ENCODE measurements at places on chromosomes 12 and 14.

GRCh38 chr14:69760810-69761209 lies 6.1 kb upstream of the SRSF5 start:
- no peak for DNase-seq

DNA sequence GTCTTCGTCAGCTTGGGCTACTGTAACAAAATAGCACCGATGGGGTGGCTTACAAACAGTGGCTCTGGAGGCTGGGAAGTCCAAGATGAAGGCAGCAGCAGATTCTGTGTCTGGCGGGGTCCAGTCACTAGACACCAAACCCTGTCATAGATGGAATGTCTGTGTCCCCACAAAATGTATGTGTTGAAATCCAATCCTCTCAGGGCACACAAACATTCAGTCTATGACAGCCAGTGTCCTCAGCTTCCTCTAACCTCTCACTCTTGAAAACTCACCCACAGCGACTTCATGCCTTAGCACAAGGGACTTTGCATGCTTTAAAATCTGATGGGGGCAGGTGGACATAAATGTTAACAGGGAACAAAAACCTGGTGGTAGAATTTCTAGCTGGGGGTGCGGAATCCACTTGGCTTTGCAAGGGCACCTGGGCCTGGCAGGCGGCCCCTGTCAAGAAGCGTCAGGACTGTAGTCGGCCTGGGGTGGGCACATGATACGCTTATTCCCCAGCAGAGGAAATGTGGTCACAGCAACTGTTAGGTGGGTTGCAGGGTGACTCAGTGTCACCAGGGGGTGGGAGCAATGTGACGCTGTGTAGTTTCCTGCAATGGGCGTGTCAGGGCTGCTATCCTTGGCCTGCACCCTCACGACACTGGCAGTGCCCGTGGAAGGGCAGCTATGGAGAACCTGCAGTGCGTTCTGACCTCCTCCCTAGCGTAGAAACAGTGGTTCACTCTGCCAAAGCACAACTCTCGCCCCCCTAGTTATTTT lies 17.7 kb downstream of the RIN3 start:
- DNase-seq = no peak

GRCh38 chr12:94690198-94690771 lies 39.9 kb upstream of the TMCC3 start:
- no peak for DNase-seq

- DNase-seq = no peak
Measured at GRCh38 chr12:76340680-76341435, 7.4 kb downstream of the BBS10 start.

GRCh38 chr14:71466251-71466650 lies 466.0 kb upstream of the RGS6 start:
- DNase-seq = no peak

GRCh38 chr14:45587142-45587541 lies 334.1 kb upstream of the MIS18BP1 start:
- no peak for DNase-seq

GRCh38 chr14:72318648-72319047 lies 386.4 kb downstream of the RGS6 start:
- no peak for DNase-seq

DNA sequence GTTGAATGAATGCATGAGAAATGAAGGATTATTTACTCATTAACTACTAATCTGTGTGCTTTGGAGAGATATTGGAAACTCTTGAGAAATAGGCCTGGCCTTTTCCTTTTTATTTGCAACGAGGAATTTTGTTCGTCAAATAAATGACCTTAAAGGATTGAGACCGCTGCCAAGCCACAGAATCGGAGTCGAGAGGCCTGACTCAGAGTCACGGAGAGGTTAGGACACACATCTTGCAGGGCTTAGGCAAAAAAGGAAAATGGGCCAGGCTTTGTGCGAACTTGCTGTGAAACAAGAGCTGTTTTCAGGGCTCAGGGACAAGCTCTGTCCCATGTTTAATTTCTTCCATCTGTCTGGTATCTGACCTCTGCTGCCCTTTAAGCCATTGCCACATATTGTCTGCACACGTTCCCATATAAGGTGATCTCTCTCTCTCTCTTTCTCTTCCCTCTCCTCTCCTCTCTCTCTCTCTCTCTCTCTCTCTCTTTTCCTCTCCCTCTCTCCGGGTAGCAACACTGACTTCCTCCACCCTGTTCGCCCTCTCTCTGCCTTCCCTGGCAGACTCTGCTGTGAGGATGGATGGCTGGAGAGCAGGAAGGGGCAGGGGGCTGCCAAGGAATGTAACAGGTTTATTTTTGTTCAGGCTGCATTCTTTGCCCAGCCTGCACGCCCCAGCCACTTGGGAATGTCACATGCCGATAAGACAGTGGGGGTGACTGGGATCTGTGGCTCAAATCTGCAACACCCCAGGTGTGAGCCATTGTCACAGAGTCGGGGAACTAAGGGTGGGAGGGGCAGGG lies 14.9 kb upstream of the IFT81 start:
- DNase-seq = no peak

DNA sequence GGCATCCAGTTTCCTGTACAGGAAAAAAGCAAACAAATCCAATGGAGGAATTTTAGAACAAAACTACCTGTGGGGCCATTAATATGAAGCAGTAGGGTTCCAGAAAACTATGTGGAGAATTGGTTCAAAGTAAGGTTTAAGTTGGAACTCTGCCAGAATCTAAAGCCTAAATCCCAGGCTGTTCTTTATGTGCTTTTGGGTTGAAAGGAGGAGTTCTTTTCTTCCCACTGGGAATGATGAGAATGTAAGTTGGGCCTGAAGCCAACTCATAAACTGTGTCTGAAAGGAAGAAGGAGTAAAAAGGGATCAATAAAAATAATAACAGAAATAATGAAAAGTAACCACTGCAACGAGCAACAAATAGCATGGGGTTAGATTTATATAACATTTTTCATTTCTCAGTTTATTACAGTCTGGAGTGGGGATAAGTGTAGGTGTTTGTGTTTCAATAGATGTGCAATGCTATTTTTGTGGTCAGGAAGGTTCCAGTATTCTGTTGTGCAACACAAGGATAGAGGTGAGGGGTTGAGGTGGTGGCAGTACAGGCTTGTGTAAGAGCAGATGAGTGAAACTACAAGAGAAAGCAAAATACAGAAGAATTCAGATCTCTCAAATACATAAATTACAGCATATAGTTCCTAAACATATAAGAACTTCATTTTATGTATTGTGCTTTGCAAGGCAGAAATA lies 373.6 kb downstream of the EMP1 start:
- DNase-seq = no peak

GRCh38 chr14:33464254-33464962 lies 486.5 kb downstream of the EGLN3 start:
- no peak for DNase-seq

GRCh38 chr12:12909228-12909994 lies 18.0 kb downstream of the GPRC5A start:
- DNase-seq = no peak

DNA sequence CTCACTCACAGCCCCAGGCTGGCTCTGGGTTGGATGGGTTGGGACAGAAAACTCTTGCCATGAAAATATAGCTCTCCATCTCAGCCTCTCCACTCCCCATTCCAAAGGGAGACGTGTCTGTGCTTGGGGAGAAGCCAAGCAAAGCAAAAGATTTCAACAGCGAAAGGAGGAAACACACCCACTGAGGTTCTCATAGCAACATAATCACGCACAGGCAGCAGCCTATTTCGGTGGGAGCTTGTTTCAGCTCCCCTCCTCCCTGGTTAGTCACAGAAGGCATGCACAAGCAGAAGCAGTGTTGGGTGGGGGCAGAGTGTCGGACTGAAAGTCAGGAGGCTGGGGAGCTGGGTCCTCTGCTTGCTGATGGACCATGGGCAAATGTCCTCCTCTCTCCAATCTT lies 1.9 kb upstream of the PRMT8 start:
- no peak for DNase-seq

GRCh38 chr12:66678338-66679275 lies at the start of gene GRIP1:
Gene GRIP1, minus strand, starts transcription at chr12:66679076. Its CDS starts 172 bp downstream, at chr12:66678904.
- DNase-seq = no peak

DNA sequence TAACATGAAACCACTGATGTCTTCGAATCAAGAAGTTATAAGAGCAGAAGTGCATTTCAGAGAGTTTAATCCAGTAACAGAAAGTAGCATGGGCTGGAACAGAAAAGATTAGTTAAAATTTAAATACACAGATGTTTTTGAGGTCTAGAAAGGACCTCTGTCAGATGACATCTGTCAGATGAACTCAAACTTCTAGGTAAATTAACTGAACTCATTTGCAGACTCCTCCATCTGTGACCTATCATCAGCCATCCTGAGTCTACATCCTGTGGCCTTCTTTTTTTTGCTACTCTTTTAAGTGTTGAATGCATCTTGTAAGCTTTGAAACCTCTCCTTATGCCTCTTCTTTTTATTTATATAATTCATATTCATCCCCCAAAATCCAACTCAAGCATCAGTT lies 53.3 kb downstream of the C2CD5 start:
- no peak for DNase-seq

DNA sequence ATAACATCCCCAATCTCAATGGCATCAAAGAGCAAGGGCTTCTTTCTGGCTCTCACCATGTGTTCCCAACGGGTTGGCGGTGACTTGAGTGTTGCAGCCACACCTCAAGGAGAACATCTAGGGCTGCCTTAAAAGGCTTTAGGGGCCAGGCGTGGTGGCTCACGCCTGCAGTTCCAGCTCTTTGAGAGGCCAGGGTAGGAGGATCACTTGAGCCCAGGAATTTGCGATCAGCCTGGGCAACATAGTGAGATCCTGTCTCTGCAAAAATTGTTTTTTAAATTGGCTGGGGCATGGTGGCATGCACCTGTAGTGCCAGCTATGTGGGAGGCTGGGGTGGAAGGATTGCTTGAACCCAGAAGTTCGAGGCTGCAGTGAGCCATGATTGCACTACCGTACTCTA lies 14.9 kb downstream of the RFLNA start:
- no peak for DNase-seq

DNA sequence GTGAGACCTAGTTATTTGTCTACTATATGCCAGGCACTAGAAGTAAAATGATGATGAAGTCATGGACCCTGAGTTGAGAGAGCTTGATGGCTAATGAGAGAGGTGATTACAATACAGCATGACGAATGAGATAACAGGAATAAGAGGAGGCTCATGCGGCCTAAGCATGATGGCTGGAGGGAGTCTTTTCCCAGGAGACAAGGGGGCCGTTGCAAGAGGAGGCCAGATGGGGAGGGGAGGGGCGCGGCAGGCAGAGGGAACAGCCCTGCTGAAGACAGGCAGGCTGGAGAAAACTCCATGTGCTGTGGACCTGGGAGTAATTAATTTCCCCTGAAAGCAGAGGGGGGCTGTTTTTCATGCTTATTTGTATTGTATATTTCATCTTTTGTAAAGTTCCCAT lies 144.7 kb upstream of the RFLNA start:
- no peak for DNase-seq

GRCh38 chr14:33569821-33570687 lies 380.8 kb downstream of the EGLN3 start:
- DNase-seq = no peak
